ENCODE measurements at places on chromosomes 13 and 19. TPM values are rescaled to one million over a fixed set of nuclear protein-coding genes. Genes with fewer than 3 reads are reported as not detected.

The ZNF763 gene
- polyA plus RNA-seq, result 1.2 TPM

The KIR2DL1 gene
- not detected for polyA plus RNA-seq

The MATK gene
- polyA plus RNA-seq, result 0.34 TPM

The OR4F17 gene
- polyA plus RNA-seq, result not detected

The ACER1 gene
- polyA plus RNA-seq, result not detected

The CDC42EP5 gene
- 71.5 TPM for polyA plus RNA-seq

The HIPK4 gene
- polyA plus RNA-seq, result not detected

The N4BP2L2 gene
- 131 TPM for polyA plus RNA-seq

The DACT3 gene
- 18.4 TPM for polyA plus RNA-seq

The FCAR gene
- 0.41 TPM for polyA plus RNA-seq

The PKN1 gene
- polyA plus RNA-seq, result 88.5 TPM

The INSR gene
- polyA plus RNA-seq, result 17.0 TPM

The NKPD1 gene
- 0.60 TPM for polyA plus RNA-seq

The LRFN3 gene
- polyA plus RNA-seq, result 15.6 TPM

The ZSCAN1 gene
- 1.1 TPM for polyA plus RNA-seq

The GZMM gene
- polyA plus RNA-seq, result not detected

The MYO9B gene
- 29.3 TPM for polyA plus RNA-seq

The PSG11 gene
- not detected for polyA plus RNA-seq

The ZNF154 gene
- polyA plus RNA-seq, result 3.5 TPM

The CEACAM3 gene
- polyA plus RNA-seq, result not detected

The ZNF714 gene
- 11.5 TPM for polyA plus RNA-seq

The GARIN5A gene
- 10.4 TPM for polyA plus RNA-seq

The KL gene
- polyA plus RNA-seq, result 1.4 TPM

The WDR18 gene
- polyA plus RNA-seq, result 160 TPM

The ZNF439 gene
- polyA plus RNA-seq, result 2.6 TPM

The REEP6 gene
- 218 TPM for polyA plus RNA-seq

The KLK14 gene
- polyA plus RNA-seq, result not detected

The LYPD3 gene
- 13.2 TPM for polyA plus RNA-seq

The SPACA4 gene
- polyA plus RNA-seq, result not detected

The SAFB gene
- 96.3 TPM for polyA plus RNA-seq
